ENCODE measurements at places on chromosomes 7 and 10.

DNA sequence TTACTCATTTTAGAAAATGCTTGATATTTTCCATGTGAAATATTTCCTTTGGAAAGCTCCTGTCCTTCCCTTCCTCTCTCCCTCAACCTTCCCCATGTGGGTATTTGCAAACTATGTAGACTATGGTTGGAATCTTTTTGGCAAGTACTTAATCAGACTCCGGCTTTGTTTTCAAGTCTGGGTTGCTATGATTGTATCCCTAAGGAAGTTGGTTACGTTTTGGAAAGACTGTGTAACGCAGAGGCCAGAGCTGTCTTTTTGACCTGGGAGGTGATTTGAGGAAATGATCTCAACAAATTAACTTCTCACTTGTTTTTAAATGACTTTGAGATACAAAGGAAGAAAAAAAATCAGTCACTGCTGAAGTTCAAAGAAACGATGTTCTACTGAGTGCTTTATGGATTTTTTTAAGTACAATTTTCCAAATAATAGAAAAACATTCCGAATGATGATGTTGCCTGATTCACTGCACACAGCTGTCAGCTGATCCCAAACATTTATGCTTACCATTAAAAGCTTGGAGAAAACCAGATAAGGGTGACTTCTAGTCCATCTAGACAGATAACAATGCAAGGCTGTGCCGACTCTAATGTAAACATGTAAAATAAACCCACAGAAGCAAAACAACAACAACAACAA, 145.5 kb upstream of the CELF2 start:
- DNase-seq = no peak

DNA sequence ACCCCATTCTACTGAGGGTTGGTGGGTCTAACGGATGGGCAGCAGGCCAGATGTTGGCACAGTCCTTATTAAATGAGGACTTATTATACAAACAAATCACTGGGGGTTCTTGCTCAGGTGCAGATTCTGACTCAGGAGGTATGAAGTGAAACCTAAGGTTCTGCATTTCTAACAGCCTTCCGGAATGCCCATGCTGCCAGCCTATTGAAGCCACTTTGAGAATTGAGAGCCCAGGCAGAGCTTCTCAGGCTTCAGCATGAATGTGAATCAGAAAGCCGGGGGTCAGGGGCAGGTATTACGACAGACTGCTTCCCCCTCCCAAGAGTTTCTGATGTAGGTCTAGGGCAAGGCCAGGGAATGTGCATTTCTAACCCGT, 34.1 kb upstream of the NPFFR1 start:
- DNase-seq = no peak

GRCh38 chr10:3239920-3240894, 67.6 kb upstream of the PITRM1 start:
- no peak for DNase-seq

DNA sequence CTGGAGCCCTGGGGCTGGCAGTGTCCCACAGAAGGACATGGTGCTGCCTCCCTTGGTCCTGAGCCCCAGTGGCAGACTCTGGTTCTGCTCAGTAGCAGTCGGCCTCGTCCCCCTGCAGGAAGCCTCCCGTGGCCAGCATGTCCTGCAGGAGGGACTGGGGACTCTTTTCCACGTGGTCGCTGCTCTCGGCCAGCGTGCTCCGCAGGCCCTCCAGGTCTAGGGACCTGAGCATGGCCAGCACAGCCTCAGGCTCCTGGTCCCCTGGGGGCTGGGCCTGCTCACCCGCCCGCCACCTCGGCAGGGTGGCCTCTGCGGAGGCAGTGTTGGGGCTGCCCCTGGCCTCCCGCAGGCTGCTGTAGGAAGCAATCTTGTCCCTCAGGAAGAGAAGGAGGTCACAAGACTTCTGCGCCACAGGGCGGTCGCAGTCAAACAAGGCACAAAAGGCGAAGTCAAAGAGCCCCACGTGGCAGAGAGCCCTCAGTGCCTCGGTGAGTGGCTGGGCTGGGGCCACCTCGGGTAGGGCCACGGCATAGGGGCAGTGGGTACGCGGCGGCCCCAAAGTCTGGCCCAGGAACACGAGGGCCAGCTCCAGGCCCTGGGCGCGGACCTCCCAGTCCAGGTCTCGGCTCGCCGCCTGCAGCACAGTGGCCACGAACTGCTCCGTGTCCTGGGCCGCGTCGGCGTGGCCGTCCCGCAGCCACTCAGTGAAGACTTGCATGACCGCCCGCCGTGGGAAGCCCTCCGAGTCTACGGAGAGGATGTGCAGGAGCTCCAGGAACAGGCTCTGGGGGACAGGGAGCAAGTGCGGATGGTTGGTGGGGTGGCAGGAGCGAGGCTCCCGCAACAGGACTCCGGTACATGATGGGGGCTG, 17.1 kb downstream of the BRAT1 start:
- DNase-seq = no peak

GRCh38 chr10:127013211-127013656, 108.0 kb downstream of the DOCK1 start:
- no peak for DNase-seq

DNA sequence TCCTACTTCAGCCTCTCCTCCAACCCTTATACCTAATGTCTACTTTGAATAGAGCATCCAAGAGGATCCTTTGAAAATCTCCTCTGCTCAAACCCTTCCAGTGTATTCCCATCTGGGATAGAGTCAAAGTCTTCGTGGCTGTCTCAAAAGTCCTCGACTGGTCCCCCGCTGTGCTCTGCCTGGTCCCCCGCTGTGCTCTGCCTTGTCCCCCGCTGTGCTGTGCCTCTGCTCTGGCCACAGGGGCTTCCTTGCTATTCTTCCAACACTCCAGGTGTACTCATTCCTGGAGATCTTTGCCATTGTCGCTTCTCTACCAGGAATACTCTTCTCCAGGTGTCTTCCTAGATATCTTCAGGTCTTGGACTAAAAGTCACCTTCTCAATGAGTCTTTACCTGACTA, 36.1 kb upstream of the COMMD3 start:
- DNase-seq = no peak

- no peak for DNase-seq
Observed at GRCh38 chr7:3415861-3416312, 114.8 kb downstream of the SDK1 start.

DNA sequence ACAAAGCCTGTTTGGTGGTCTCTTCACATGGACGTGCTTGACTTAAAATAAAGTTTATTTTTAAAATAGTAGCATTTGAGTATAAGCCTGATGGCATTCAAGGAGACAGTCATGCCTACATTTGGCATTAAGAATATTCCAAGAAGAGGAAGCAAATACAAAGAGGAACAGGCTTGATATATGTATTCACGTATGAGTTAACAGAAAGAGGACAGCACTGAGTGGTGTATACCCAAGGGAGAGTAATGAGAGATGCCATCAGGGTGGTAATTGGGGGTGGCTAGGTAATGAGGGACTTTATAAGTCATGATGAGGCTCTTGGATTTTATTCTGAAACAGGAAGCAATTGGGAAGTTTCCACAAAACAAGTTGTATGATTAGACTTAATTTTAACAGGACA, 363.3 kb downstream of the SEMA3D start:
- DNase-seq = no peak

DNA sequence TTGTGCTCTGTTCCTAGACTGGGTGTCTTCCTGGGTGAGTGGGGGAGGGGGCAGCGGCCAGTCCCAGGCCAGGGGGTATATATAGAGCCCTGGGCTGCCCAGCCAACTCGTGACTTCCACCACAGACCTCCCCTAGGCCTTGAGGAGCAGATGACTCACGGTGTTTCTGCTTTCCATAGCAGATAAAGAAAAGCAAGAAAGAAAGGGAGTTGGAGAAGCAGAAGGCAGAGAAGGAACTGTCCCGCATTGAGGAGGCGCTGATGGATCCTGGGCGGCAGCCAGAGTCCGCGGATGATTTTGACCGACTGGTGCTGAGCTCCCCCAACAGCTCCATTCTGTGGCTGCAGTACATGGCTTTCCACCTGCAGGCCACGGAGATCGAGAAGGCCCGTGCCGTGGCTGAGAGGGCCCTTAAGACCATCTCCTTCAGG, 10.1 kb downstream of the CALHM2 start:
- DNase-seq = no peak

DNA sequence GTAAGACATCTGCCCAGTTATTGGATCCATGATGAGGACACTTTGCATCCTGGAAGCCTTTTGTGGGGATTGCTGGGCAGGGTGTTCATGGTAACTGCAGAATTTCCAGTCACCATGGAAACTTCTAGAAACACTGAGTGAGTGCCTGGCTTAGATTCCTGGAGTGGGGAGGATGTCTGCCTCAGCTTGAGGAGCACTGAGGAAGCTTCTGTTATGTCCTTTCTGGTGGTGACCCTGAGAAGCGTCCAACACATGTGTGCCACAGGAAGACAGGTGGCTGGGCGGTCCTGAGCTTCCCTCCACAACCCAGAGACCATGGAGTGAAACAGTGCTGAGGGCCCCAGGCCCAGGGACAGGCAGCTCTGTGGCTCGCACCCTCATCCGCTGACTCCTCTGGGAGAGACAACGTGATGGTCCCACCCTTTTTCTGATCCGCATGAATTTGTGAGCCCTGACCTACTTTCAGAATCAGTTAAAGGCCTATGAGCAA, 191.8 kb upstream of the CXCL12 start:
- DNase-seq = no peak

DNA sequence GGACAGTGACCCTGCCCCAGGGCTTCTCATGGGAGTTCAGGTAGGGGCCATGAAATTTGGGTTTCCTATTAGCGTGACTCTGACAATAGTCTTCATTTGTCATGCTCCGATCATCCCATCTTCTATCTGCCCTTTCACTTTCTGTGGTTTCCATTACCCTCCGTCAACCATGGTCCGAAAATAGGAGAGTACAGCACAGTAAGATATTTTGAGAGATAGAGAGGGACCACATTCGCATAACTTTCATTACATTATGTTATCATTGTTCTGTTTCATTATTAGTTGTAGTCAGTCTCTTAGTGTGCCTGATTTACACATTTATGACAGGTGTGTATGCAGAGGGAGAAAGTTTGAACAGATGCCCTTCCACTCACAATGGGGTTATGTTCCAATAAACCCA, 649.2 kb downstream of the SDK1 start:
- DNase-seq = no peak

GRCh38 chr7:82382276-82382675, 61.3 kb downstream of the CACNA2D1 start:
- DNase-seq = no peak

- no peak for DNase-seq
Observed at GRCh38 chr7:31096198-31096876, 44.2 kb downstream of the ADCYAP1R1 start.

DNA sequence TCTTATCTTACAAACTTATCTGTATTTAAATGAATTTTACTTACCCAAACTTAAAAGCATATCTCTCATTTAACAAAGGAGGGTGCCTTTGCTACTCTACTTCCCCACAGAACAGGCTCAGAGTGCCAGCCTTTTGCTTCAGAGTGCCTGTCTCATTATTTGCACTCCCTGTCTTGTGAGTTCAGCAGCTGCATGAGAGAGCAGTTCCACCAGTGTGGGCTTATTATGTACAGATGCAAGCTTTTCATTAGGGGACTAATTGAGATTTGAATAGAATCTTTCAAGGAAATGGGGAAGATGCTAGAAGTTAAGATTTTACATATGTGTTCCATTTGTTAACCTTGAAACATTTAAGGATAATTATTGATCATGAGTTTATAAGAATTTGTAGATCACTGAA, 310.2 kb upstream of the LRRN3 start:
- no peak for DNase-seq

DNA sequence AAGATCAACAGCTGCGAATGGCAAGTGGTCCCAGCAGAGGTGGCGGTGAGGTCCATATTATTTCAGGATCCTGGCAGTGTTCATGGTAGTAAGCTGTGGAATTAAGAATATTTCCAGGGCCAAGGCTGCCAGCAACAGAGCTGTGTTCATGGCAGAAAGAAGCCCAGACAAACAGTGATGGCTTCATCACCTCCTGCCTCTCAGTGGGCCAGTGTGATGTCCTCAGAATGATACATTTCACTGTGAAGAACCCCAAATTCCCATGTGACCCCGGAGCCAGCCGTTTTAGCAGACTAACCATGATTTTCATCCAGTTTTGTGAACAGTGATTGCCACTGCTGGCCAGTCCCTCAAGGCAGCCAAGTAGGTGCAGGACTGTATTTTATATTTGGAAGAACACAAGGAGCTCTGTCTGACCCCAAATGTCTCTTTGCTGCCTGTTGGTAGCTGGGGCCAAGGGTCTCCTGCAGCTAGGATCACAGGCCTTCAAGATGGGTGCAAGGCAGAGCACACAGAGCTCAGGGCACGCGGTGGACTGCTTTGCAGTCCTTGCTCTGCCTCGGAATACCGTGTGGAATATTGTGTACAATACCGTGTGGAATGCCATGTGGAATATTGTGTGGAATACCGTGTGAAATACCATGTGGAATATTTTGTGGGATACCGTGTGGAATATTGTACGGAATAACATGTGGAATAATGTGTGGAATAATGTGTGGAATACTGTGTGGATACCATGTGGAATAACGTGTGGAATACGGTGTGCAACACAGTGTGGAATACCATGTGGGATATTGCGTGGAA, 132.3 kb upstream of the CHST15 start:
- DNase-seq = no peak

DNA sequence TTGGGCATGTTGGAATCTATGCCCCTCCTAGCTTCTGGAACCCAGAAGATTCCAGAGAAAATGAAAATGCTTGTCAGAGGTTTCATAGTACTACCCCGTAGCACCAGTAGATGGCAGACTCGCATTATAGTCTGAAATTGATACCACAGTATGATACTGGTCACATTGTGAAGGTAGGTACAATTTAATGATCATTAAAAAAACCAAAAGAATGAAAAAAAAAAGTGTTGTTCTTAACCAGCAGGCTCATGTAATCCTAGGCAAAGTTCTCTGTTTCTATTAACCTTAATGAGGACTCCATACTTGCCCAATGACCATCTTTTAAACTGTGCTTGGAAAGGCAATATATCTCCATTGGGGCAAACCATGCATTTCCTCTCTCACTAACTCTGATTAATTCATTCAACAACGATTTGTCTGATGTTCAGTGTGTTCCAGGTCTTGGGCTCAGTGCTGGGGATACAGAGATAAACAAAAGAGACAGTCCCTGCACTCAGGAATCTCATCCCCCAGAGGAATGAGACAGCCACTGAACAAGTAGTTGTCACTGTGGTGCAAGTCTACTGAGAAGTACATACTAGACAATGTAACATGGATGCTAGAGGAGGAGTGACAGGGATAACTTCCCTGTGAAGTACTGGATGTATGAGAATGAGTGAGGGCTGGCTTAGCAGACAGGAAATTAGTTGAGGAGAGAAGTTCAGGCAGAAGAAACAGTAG, 223.5 kb upstream of the PHYHIPL start:
- no peak for DNase-seq

- no peak for DNase-seq
Observed at GRCh38 chr7:50599385-50599784, 34.2 kb upstream of the DDC start.

DNA sequence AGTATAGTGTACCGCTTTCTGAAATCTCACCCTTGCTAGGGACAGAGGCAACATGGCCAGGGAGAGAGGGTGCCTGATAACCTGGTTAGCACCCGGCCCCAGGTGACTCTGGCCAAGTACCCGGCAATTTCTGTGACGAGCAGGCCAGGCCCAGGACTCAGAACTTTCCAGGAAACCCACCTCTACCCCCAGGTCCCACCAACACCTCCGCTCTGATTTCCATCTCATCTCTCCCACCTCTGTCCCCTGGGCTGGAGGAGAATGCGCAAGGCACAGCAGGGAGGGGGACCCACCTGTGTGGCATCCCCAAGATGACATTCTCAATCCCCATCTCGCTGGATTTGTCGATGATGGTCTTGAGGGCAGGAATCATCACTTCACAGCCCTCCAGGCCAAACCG, 11.6 kb downstream of the OGDHL start:
- DNase-seq = no peak
